ENCODE measurements at places on chromosomes 5 and 9. TPM values are rescaled to one million over a fixed set of nuclear protein-coding genes. Genes with fewer than 3 reads are reported as not detected.

Gene SPDL1
- 45.1 TPM for polyA plus RNA-seq

- no peak for DNase-seq
Observed at GRCh38 chr5:67880876-67881275, 334.7 kb upstream of the PIK3R1 start.

GRCh38 chr5:159783726-159784247 lies 132.5 kb upstream of the ADRA1B start:
- no peak for DNase-seq

Gene RORB
- polyA plus RNA-seq, result 0.47 TPM

Gene KCNV2
- not detected for polyA plus RNA-seq

Gene PALM2AKAP2
- polyA plus RNA-seq, result 3.6 TPM

DNA sequence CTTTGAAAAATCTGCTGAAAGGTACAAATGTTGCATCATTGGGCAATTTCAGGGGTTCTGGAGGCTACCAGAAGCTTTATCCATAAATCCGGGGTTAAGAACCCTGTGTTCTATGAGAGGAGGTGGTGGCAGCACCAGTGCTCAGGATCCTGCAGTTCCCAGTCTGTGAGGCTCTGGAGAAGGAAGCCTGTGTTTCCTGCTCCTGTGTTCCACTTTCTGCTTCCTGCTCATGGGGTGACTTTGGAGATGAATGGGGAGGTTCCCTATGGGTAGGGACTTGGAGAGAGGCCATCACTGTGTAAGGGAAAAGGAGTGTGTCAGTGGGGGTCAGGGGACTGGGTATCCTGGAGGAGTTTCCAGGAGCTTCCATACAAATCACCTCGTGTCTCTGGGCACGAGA lies 2.3 kb downstream of the CDX1 start:
- no peak for DNase-seq

DNA sequence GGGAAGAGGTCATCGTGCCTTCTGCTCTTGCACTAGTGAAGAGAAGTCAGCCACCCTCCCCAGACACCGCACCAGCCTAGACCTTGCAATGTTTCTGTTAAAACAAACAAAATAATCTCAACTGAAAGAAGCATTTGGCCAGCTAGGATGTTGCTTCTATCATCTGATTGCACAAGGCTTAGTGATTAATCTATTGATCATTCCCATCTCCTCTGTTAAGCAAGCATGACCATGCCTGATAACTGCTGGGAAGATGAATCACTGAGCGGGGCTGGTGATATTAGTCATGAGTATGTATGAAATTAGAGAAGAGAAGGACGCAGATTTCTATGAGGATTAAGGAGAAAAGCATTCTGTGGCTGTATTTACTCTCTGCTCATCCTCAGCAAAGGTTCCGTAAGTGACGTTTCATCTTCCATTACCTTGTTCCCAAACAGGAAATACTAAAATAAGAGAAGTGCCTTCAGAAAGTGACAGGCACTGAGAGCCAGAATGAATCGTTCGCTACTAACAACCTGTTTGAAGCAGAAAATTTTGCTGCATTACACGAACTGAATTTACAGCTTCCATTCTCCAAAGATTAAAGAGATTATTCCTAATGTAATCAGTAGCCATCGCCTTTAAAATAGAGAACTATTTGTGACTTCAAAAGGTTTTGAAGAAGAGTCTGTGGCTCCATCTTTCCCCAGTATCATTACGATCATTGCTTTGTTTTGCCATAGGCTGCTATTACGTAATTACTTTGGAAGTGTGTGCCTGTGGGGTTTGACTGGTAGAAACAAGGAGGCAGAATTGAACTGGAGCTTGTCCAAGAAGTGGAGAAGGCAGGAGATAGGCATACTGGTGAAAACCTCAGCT lies 219.1 kb downstream of the MED10 start:
- DNase-seq, result no peak

Gene SPINK5
- not detected for polyA plus RNA-seq

- DNase-seq, result no peak
Observed at GRCh38 chr9:128148509-128149000, 698 bp upstream of the LCN2 start.

- peak; percentile 17 for DNase-seq
Observed at GRCh38 chr5:38515646-38516045, 40.8 kb downstream of the LIFR start.

DNA sequence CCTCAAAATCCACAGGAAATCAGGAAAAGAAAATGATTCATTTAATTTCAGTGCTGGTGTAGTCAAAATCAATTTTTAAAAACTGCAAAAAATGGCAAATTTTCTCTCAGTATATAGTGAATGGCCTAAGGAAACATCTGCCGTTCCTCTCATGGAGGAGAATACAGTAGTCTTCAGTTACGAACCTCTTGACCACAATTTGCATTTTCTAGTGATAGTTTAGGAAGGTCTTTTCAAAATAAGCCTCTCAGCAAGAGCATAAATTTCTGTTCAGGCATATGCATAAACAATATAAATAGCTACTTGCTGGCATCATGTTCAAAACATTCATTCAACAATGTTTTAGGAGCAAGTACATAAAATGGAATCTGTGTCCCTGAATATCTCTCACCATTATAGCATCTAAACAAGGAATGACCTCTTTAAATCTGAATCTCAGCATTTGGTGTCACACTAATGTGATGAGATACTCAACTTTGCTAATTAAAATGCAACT lies 33.5 kb downstream of the HAPLN1 start:
- DNase-seq, result no peak

Gene BTNL3
- polyA plus RNA-seq, result not detected

Gene SHISAL2B
- not detected for polyA plus RNA-seq

DNA sequence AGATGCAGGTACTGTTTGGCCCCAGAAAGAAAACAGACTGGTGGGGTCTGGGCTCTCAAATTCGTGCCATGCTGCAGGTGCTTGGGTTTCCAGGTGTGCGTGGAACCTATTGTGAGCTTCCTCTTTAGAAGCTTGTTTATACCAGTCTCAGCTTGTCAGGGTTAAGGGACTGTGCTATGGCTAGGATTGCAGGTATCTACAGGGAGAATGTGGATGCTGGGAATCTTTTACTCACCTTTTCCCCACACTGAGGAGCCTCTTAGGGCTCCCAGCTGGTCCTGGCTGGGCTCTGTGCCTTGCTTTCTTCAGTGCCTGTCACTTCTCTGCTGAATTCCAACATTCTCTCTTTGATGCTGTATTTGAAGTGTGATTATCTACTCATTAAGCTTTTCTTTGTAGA lies 111.8 kb downstream of the WDR70 start:
- DNase-seq, result no peak

- no peak for DNase-seq
Observed at GRCh38 chr5:110951373-110951791, 120.1 kb upstream of the TSLP start.

- DNase-seq, result peak; percentile 34
Observed at GRCh38 chr9:21789541-21790037, 12.8 kb upstream of the MTAP start.

- DNase-seq, result peak; percentile 36
Observed at GRCh38 chr5:66410122-66410521, 186.1 kb upstream of the MAST4 start.

Gene MYOT
- 0.02 TPM for polyA plus RNA-seq

- DNase-seq, result no peak
Observed at GRCh38 chr5:80408484-80409366, 861 bp downstream of the ZFYVE16 start.

Gene PCSK1
- polyA plus RNA-seq, result not detected

Gene CBY3
- polyA plus RNA-seq, result not detected

Gene OR1L8
- polyA plus RNA-seq, result 0.07 TPM

Gene GRIA1
- polyA plus RNA-seq, result 0.35 TPM

DNA sequence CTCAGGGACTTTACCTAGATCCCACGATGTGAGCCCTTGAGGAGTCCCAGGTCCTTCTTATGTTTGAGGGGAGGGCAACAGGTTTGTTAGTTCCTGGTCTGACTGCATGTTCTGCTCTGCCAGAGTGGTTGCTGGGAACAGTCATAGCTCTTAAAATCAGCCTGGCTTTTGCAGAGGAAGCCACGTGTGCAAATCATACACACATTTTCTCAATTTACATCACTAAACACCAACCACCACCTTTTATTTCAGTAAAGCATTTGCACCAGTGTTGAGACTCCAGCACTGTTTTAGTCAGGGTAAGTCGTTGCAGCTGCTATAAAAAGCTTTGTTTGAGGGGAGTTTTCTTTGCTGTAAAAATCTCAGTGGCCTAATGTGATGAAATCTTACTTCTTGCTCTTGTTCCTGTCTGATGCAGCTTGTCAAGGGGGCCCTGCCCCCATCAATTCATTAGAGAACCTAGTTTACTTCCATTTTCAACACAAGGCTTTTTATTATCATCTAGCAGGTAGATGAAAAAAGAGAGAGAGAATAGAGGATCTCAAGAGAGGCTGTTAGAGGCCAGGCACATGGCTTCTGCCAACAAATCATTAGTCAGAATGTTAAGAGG lies 70.3 kb upstream of the VCAN start:
- DNase-seq, result no peak

GRCh38 chr5:150706776-150707390 lies 6.0 kb upstream of the RBM22 start:
- DNase-seq, result no peak

GRCh38 chr9:124899845-124900244 lies 37.9 kb downstream of the ARPC5L start:
- no peak for DNase-seq

GRCh38 chr5:167802755-167803431 lies 488.6 kb upstream of the WWC1 start:
- no peak for DNase-seq

DNA sequence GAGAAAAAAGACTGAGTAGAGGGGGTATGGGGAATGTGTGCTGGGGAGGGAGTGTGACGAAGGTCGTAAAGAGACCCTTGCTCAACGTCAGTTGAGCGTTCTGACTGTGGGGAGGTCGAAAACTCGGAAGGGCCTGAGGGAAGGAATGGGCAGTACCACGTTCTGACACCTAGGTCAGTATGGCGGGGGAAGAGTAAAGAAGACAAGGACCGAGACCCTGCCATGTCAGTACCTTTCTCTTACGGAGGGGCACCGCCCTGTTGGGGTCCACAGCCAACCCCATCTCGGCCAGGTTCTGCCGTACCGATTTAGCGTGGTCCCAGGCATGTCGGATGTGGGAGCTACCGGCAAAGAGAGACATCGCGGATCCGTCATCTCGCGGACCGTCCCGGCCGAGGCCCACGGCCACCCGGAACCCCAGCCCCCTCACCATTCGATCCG lies 375 bp downstream of the NOP16 start:
- DNase-seq, result peak; percentile 65

GRCh38 chr5:2529371-2530092 lies 221.9 kb downstream of the IRX2 start:
- DNase-seq, result no peak

DNA sequence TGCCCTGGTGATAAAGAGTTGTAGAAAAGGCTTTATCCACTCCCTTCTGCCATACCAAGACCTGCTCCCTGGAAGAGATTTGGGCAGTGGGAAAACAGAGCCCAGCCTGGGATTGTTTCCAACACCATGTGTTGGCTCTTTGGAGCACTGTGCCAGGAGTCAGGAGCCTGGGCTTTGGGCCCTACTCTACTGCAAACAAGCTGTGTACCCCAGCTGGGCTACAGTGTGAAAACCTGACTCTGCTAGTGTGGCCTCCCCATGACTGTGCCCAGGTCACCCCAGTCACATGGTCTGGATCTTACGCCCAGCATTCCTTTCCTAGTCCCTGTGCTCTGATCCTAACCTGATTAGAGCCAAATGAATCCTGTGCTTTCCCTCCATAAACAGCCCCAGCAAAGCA lies 39.3 kb upstream of the SHB start:
- DNase-seq, result no peak

GRCh38 chr9:37324261-37324683 lies 98.2 kb upstream of the GRHPR start:
- no peak for DNase-seq

Gene ENC1
- polyA plus RNA-seq, result 23.9 TPM

- no peak for DNase-seq
Observed at GRCh38 chr5:107726896-107727295, 56.2 kb upstream of the EFNA5 start.

Gene ALDH1B1
- polyA plus RNA-seq, result 16.5 TPM

DNA sequence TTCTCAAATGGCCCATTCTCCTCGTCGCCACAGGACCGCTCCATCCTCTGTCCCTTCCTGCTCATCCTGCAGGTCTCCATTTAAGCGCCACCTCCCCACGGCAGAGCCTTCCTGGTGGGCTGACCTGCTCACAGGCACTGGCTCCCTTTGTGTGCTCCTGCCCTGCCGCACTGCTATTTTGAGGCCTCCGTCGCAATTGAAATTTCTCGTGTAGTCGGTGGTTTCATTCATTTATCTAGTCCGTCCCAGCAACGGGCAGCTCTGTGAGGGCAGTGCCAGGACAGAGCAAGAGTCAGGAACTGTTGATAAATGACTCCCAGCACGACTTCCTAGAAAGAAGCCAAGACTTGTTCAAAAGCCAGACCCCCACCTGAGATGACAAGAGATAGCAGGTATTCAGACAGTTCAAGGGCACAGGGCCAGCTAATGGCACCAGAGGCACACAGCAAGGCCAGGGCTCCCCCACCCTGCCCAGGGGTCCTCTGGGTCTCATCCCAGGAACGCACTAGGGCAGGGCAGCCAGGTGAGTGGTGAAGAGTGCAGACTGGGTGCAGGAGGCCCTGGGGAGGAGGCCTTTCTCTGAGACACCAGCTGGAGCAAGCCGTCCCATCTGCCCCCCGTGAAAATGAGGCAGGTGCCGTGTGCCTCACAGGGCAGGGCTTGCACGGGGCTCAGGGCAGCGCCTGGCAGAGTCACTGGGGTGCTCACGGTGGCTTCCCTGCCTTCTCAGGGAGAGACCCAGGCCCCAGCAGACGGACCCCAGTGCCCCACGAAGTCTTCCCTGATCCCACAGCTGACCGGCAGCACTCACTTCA lies 36.9 kb downstream of the FAM78A start:
- DNase-seq, result no peak

Gene BNC2
- polyA plus RNA-seq, result 9.6 TPM

Gene MYOZ3
- 0.26 TPM for polyA plus RNA-seq

GRCh38 chr5:139458580-139459407 lies 3.7 kb downstream of the ECSCR start:
- no peak for DNase-seq

Gene CA9
- 0.99 TPM for polyA plus RNA-seq

Gene NIM1K
- polyA plus RNA-seq, result 0.16 TPM

DNA sequence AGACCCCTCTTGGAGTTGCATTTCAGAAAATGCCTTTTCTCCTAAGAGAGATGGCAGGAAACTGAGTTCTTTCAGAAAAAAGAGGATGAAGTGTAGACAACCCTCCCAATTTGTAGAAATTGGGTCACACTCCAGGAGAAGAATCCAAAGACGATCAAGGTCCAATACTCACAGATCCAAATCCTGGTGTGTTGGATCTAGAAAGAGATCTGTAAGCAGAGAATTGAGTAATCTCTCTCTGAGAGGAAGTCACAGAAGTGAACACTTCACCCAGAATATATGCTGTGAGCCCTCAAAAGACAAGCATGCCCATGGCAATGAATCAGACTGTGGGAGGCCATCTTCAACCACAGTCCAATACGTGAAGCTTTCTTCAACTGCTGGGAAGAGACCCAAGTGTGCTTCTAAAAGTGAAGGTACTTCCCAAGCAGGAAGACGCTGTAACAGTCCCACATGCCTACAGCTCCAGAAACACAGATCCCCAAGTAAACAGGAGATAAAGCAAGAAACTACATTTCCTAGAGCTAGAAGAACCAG lies 182.7 kb downstream of the SMC2 start:
- DNase-seq, result no peak

Gene CDKN2AIPNL
- polyA plus RNA-seq, result 29.4 TPM

Gene CDH9
- polyA plus RNA-seq, result not detected

- no peak for DNase-seq
Observed at GRCh38 chr5:111129938-111130337, 37.8 kb downstream of the WDR36 start.

Gene KIF4B
- 0.02 TPM for polyA plus RNA-seq

Gene MARCOL
- not detected for polyA plus RNA-seq
